ENCODE measurements at places on chromosomes 1 and 21. TPM values are rescaled to one million over a fixed set of nuclear protein-coding genes. Genes with fewer than 3 reads are reported as not detected.
A peak's percentile ranks its signal among the peaks of the same experiment; 100 is the strongest.

DNA sequence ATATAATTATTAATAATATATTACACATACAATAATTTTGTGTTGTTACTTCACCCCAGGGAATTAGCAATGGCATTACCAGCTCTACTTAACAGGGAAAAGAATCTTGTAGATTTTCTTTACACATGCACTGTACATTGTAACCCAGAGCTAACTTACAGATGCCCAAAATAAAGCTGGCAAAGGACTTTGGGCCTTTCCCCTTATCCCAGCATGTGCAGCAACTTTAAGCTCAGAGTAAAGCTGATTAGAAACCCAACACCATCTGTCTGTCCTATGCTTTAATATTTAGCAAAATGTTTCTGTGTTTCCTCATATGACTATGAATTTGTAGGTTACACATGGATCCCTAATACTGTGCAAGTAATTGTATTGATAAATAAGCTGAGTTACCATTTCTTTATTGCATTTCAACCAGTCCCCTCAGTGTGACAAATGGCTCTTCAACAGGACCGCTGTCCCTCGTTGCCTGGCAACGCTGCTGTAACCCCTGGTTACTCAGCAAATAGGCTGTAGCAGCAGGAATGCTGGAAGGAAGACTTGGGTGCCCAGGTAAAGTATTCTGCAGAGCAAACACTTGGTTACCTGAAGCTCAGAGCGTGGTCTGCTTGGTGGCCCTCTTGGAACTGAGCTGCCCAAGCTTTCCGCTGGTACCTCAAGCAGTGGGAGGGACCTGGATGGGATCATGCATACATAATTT, at the start of gene USH2A:
USH2A (minus strand) TSS at position 628 of the 700 bp plus-strand sequence. CDS start 1,112 bp downstream, outside the sequence.
- DNase-seq = no peak

GRCh38 chr21:15631342-15631741, 98.4 kb upstream of the USP25 start:
- DNase-seq = no peak

DNA sequence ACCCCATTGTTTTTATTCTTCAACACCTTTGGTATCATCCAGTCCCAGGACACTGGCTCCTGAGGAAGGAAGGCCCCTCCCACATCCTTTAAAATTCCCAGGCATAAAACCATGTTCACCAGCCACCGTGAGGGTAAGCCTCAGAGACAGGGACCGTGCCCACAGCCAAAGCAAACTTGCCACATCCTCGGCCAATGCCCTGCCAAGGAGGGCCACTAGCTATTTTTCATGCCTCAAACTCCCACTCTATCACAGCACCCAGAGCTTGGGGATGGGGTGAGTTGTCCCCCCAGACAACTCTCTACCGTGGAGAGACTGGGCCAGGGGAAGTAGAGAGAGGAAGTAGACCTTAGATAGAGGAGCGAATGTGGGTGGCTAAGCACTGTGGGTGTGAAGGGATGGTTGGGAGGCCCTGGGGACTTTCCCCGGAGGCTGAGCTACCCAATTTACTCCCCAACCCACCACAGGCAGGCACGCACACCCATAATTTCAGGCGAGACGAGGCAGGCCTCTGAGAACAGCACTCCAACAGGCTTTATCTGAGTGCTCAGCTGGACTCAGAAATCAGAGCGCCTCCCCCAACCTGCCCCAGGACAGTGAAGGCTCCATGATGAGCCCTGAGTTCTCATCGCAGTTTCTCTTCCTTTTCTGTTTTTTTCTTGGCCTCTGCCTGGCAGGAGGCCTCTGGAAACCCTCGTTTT, 15.9 kb upstream of the BTG2 start:
- no peak for DNase-seq

GRCh38 chr1:113872219-113872935, 865 bp upstream of the PTPN22 start:
- no peak for DNase-seq

- no peak for DNase-seq
Observed at GRCh38 chr1:83776913-83777757, 221.8 kb downstream of the TTLL7 start.

The GSTM4 gene
- total RNA-seq = 25.3 TPM

- no peak for DNase-seq
Observed at GRCh38 chr1:11693024-11693590, 1.6 kb downstream of the DRAXIN start.

The SH2D1B gene
- not detected for total RNA-seq

DNA sequence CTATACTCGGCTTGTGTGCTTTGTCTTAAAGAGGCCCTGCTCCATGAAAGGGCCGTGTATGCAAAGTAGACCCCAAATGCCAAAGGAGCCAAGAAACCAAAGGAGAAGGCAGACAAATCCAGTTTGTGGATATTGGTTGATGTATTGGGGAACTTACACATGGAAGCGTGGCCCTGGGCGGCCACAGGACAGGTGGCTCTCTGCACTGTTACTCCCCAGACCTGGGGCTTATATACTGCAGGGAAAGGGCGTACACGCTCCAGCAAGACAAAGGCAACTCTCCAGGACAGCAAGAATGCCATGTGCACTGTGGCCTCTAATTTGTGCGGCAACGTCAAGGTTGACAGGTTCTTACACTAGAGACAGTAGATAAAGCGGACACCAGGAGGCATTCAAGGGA, 24.8 kb downstream of the RSPH1 start:
- DNase-seq = no peak

GRCh38 chr1:8025061-8025670, 943 bp downstream of the ERRFI1 start:
- DNase-seq = no peak

GRCh38 chr1:56531624-56532349, 47.6 kb downstream of the PLPP3 start:
- no peak for DNase-seq

DNA sequence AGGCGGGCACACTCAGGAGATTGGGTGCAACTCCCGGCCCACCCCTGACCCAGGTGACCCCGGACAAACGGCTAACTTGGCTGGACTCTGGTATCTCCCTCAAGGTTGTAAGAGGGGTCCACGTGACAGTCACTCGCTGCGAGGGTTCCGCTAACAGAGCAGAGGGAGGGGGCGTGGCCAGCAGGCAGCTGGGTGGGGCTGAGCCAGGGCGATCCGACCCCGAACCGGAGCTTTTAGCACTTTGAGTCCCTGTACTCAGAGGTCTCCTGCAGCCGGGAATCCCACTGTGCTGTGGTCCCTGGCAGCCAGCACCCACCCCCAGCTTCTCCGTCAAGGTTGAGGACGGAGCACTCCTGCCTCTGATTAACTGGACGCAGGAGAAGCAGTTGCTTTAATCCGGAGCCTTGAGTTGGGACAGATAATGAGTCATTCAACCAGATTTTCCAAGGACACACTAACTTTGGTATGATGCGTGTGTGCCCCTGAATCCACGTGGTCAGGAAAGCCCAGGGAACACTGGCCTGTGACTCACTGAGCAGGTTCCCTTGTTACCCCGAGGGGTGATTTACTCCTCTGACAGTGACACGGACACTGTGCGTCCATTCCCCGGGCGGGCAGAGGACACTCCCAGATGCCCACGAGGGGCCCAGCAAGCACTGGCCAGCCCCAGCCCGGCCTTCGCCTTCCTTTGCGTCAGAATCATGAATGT, 16.8 kb downstream of the TRPM2 start:
- peak; percentile 54 for DNase-seq

DNA sequence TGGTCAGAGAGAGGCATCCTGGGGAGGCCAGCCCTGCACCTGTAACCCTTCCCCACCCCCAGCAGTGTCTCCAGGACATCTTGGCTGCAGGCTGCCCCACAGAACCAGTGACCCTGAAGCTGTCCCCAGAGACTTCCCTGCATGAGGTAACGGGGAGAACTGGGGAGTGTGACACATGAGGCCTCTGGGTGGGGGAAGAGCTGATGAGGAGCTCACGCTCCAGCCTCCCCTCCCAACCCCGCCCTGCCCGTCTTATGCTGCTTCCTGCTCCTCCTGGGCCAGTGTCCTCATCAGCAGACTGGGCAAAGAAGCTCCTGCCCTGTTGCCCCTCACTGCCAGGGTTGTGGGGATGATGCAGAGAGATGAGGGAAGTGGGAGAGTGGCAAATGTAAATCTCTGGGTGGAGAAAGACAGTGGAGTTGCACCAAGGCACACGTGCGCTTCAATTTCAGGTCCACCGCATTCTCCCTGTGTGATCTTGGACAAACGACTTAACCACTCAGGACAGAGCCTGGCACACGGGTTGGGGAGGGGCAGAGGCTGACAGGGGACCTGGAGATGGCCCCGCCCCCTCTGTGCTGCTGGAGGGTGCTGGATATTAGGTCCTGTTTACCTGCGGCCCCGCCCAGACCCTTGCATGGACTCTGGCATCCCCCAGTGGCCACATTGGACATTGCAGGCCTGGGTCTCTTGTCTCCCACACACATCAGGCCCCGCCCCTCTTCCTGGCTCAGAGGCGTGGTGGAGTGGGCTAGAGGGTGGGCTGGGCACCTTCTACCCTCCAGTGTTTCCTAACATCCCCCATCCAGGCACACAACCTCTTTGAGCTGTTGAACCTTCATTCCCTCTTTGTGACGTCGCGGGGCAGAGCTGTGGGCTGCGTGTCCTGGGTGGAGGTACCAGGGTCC, 12.3 kb downstream of the CLCNKB start:
- peak; percentile 77 for DNase-seq

- no peak for DNase-seq
Observed at GRCh38 chr1:75172556-75172955, 38.4 kb downstream of the LHX8 start.

The SHE gene
- not detected for total RNA-seq

DNA sequence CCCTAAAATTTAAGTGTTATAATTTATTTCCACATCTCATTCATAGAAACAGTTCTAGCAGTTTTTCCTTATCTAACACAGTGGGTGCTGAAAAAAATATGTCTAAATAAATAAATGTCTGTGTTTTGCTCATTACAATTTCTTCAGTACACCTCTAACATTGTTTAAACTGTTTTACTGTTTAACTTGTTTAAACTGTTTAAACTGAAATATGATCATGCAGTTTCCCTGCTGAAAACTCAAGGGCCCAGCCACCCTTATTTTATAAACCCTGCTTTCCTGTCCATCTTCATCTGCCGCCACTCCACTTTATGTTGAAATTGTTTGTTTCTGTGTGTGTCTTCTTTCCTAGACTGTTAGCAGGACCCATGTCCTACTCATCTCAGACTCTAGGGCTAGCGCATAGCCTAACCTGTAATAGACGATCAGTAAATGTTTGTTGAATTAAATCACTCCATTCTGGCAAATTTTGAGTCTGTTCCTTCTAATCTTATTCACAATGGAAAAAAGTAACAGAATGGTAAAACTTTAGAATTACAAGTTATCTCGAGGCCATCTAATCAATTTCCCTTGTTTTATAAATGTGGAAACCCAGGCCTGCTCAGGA, 9.4 kb upstream of the PIK3C2B start:
- DNase-seq = peak; percentile 55

DNA sequence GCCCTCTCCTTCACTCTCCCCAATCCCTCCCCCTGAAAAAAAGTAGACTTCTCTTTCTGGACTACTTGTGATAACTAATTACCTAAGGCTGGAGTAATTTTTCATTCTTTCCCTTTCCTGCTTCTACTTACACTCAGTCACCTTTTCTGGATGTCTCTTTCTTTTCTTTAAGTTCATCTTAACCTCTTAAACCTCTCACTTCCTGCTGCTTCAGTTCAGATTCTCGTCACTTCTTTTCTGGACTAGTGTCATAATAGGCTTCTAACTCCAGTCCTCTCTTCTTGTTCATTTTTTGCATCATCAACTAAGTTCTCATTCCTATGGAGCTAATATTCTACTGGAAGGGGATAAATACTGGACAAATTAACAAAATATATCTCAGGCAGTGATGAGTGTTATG, 75.4 kb downstream of the LRRC53 start:
- no peak for DNase-seq

DNA sequence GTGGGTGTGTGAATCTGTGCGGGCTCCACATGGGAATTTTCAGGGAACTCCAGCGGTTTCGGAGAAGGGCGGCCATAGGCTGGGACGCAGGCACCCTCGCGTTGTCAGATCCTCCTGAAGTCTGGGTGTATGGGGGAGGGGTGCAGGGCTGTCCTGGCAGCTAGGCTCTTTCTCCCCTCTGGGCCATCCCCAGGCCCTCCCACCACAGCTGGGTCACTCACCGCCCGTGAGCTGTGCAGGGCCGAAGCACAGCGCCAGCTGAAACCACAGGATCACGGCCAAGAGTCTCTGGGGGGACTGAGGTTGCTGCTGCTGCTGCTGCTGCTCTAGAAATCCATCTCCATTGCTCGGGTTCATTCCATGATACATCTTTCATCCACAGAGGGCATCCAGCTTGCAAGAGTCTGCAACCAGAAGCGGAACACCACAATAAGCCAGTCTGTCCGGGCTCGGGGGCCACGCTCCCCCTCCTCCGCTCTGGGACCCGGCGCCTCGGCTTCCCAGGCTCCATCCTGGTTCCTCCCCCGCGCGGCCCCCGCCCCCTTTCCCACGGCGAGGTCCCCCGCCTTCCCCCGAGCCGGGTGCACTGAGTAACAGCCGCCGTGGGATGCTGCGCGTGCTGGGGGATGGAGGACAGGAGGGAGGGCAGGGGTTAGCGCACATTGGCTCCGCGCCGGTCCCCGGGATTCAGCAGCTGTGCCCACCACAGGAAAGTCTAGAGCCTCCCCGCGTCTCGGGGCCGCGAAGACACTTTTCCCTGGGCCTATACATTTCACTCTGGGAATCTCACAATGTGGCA, 720 bp downstream of the SUSD4 start:
- DNase-seq = no peak

DNA sequence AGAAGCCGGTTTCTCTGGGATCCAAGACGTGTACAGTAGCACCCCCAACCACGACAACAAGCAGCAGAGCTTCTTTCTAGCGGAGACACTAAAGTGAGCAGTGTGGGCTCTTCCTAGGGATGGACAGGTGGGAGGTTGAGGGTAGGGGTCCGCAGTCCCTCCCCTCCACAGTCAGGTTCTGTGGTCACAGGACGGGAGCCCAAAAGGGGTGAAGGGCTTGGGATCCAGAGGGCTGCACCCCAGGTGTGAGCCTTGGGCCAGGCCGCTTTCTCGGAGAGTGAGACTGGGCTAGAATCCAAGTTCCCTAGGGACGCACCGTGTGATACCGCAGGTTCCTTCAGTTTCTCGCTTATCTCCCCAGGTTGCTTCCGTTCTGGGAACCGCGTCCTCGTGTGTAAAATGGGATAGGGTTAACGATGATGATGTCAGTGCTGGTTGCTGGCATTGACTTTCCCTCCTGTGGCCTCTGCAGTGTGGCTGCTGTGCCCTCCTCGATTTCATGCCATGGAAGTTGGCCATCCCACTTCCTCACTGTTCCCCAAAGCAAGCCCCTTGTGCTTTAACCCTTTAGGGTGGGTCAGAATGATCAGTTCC, 17.3 kb upstream of the SELENON start:
- no peak for DNase-seq

DNA sequence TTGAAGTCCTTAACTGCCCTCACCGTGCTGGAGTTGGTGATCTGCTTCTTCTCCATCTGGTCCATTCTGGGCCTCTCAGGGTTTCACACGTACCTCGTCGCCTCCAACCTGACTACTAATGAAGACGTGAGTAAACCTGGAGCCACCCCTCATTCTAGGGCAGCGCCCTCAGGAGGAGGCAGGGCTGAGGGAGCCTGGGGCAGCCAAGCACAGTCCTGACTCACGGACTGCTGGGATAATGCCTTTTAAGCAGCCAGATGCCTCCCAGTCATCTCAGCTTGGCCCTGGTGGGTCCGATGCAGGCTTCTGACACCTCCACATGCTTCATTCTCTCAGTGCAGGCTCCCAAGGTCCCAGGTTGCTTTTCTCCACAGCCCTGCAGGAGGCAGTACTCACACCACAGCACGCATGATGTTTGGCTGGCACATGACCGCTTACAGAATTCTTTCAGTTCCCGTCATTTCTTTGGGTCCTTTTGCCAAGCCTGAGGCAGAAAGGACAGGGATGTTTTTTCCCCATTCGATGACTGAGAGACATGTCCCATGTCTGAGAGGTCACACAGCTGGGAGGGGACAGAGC, 11.8 kb upstream of the SFN start:
- no peak for DNase-seq

- no peak for DNase-seq
Observed at GRCh38 chr1:10888291-10888690, 91.8 kb upstream of the CASZ1 start.
